CD4-positive, alpha-beta T cell treated with Interleukin-21 for 1 hour (primary cell): ENCODE measurements at places on chromosomes 7 and 10.

DNA sequence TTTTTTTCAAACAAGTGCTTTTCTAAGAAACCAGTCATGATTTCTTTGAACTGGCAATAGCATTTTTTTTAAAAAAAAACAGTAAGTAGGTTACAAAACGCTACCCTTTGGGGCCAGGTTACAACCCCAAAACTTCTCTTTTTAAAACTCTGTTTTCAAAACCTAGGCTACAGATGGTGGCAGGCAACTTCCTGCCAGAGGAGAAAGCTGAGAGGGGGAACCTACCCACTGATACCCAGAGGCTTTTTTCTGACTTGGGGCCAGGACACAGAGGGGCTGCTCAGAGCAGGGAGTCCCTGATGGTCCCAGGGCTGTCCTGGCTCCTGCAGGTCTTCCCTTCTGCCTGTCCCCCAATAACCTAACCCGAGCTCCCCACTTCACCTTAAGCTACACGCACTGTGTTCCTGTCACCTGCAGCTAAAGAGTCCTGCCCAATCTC, 6.9 kb downstream of the STN1 start:
- DNase-seq, result peak; percentile 84

- no peak for DNase-seq
These were observed 84.7 kb downstream of the SEM1 start for GRCh38 chr7:96624954-96625353.

DNA sequence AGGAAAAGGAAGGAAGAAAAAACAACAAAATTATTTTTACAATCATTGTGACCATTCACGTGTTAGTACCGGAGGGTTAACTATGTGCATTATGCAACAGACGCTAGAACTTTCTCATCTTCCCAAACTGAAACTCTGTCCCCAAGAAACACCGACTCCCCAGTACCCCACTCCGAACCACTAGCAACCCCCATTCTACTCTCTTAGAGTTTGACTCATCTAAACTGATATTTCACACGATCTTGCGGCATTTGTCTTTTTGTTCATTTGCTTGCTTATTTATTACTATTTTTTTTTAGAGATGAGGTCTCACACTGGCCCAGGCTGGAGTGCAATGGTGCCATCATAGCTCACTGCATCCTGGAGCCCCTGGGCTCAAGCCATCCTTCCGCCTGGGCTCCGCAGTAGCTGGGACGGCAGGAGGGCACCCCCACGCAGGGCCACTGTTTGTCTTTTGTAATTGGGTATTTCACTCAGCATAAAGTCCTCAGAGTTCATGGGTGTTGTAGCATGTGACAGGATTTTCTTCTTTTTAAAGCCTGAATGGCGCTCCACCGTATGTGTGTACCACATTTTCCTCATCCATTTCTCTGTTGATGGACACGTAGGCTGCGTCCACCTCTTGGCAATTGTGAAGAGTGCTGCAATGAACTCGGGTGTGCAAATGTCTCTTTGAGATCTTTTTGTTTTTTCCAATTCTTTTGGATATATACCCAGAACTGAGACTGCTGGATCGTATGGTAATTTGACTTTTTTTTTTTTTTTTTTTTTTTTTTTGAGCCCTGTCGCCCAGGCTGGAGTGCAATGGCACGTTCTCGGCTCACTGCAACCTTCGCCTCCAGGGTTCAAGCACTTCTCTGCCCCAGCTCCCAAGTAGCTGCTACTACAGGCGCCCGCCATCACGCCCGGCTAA, 9.5 kb downstream of the MNX1 start:
- no peak for DNase-seq

DNA sequence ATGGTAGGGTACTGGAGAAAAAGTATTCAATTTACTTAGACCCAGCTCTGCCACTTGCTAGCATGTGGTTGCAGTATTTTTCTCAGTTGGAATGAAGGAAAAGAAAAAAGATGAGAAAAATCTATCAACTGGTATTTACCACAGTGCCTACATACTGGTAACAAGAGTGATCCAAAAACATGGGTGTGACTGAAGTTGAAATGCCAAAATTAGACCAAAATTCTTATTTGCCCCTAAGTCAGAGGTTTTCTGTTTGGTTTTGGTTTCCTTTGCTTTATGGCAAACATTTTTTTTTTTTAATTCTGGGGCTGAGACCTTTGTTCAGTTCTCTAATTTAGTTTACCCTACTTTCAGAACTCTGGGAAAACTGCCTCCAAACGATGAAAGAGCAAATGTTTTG, 12.3 kb downstream of the HYCC1 start:
- DNase-seq, result no peak

DNA sequence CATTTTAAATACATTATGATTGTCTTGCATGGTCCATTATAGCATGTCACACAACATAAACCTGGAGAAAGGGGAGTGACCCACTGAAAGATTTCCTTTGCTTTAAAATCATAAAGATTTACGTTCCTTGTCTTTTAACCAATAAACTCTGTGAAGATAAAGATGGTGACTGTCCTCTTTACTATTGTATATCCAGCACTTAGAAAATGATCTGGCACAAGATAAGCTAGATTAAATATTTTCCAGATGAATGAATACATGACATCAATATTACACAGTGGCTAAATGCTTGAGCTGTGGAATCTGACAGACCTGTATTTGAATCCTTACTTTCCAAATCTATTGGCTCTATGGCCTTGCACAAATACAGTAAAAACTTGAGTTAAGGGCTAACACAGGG, 938.4 kb downstream of the SORCS1 start:
- no peak for DNase-seq

- DNase-seq, result no peak
These were observed 22.9 kb upstream of the IFIT2 start for GRCh38 chr10:89278900-89279392.

GRCh38 chr10:21488957-21489446, 36.5 kb downstream of the SKIDA1 start:
- no peak for DNase-seq

DNA sequence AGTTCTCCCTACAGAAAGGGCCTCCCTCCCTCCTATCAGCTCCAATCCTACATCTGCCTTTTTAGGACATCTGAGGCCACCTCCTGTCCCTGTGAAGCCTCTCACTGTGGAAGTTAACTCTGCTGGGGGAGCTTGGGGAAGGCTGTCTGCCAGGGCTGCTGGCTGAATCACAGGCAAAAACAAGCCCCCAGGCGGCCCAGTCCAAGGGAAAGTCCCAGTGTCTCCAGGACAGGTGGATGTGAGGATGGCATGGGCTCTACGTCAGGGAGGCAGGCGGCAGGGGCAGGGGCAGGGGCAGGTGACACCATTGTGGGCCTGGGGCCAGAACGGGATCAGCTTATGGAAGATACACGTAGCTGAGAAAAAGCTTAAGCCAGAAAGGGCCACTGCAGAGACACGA, 240.2 kb downstream of the MAD1L1 start:
- no peak for DNase-seq

GRCh38 chr10:14873090-14873760, 5.4 kb upstream of the SUV39H2 start:
- no peak for DNase-seq

DNA sequence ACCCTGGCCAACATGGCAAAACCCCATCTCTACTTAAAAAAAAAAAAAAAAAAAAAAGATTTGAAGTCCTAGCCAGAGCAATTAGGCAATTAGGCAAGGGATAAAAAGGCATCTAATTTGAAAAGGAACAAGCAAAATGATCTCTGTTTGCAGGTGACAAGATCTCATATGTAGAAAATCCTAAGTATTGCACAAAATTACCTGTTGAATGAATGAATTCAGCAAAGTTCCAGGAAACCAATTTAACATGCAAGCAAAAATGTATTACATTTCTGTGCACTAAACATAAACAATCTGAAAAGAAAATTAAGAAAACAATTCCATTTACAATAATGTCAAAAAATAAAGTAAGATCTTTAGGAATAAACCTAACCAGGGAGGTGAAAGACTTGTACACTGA, 5.2 kb downstream of the PILRB start:
- DNase-seq, result no peak

GRCh38 chr7:108278776-108279175, 148.6 kb upstream of the LAMB4 start:
- no peak for DNase-seq

GRCh38 chr10:48554656-48555055, 50.2 kb downstream of the ARHGAP22 start:
- DNase-seq, result no peak

GRCh38 chr10:95324436-95325268, 33.8 kb upstream of the PDLIM1 start:
- no peak for DNase-seq

GRCh38 chr10:126062131-126063032, 166.0 kb downstream of the FANK1 start:
- no peak for DNase-seq

DNA sequence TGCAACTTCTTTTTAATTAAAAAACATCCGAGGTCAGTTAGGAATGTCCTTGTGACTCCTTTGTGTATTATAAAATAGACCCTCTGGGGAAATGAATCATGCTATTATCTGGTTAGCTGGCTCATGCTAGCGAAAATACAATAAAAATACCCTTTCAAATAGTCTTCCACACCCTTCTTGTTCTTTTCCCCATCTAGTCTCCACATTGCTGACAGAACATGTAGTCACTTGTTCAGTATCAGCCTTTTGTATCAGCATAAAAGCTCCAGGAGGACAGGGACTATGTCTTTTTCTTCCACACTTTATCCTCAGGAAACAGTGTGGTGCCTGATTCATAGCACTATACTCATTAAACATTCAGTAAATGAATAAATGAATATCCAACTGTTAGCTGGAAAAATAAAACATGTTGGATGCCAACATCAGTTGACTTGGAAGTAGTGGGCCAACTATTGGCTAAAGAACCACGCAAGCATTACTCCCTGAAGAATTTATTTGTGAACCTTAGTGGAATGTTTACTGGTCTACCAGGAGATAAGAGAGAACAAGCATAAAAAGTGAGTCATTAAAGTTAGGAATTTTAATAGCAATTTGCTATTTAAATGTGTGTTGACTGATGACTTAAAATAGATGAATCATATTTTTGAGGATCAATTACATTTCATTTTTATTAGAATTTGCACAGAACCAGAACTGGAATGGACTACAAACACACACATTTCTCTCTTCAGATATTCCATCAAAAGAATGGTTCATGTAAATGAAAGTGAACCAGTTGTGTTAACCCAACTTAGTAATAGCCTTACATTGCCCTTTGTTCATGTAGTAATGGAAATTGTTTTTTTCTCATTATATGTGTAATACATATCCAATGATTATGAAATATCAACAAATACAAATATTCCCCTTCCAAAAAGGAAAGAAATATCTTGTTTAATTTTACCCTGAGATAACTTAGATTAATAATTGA, 129.6 kb downstream of the DKK1 start:
- DNase-seq, result no peak

GRCh38 chr7:50213622-50214017, 90.9 kb upstream of the IKZF1 start:
- DNase-seq, result no peak

DNA sequence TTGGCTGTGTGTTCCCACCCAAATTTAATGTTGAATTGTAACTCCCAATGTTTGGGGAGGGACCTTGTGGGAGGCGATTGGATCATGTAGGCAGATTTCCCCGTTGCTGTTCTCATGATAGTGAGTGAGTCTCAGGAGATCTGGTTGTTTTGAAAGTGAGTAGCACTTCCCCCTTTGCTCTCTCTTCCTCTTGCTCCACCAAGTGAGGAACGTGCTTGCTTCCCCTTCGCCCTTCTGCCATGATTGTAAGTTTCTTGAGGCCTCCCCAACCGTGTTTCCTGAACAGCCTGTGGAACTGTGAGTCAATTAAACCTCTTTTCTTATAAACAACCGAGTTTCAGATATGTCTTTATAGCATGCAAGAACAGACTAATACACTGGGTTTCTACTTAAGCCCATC, 176.3 kb downstream of the CDK14 start:
- DNase-seq, result no peak

DNA sequence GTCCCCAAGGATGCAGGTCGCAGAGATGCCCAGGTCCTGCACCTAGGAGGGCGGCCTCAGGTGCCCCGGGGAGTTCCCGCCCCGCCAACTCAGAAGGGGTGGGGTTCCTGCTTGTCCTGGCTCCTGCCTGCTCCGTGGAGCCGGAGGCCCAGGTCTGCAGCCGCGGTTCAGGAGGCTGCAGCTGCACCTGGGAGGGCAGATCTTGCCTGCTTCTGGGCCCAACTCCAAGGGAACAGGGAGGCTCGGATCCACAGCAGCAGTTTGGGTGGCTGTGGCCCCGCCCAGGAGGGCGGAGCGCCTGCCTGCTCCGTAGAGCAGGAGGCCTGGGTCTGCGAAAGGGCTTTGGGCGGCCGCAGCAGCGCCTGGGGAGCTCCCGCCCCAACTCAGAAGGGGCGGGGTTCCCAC, 108.2 kb upstream of the EGR2 start:
- DNase-seq, result no peak

DNA sequence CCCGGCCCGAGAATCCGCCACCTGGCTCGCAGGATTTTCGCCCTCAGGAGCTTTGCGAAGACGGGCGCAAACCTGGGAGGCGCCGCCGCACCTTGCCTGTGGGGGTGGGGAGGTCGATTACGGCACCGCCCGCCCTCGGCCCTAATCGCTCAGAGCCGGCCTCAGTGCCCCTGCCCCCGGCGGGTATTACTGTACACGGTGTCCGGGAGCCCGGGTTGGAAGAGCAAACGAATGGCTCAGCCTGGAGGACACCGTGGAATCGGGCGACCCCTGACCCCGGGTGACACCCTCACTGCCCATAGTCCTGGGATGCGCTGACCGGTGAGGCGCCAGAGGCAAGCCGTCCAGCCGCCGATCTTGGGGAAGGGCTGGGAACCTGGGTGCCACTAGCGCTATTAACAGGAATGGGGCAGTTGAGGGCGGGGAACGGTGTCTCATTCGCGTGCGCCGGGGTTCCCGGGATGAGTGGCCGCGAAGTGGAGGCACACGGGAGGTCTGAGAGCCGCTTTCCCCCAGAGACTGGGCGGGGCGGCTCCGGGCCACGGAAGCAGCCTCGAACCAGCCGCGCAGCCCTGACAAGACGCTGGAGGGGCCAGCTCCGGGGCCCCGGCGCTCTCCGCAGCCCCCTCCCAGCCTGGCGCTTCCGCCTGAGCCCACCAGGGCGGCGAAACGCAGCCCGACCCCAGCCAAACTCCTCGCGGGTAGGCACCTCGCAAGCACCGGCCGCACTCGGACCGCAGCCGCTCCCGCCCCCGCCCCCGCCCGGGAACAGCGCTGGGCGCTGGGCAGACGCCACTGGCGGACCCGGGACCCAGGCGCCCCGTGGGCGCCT, 167.5 kb downstream of the NRF1 start:
- no peak for DNase-seq

GRCh38 chr10:8049045-8049864, 5.2 kb upstream of the GATA3 start:
- no peak for DNase-seq

DNA sequence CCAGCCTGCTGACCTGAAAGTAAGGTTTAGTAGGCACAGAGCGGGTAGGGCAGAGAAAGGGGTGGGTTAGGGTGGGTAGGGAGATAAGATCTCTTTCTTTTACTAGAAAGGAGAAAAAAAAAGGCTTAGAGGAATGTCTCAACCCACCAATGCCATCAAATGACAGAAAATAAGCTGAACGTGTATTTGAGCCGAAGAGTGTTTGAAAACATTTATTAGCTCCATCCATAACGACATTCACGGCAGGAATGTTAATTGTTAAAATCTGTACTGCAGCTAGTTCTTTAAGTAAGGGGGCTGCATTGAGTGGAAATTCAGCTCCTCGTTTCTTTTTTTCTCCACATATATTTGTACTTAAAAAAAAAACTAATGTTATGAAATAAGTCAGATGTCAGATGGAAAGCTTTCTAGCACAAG, 63.7 kb upstream of the ARID5B start:
- no peak for DNase-seq

GRCh38 chr10:132953428-132953827, 11.1 kb upstream of the CFAP46 start:
- DNase-seq, result no peak

GRCh38 chr10:126917975-126918908, 13.0 kb downstream of the DOCK1 start:
- DNase-seq, result no peak

GRCh38 chr7:152949253-152949652, 189.7 kb downstream of the ACTR3B start:
- DNase-seq, result no peak
